Muscle of arm (tissue), 14 donors: ENCODE measurements at places on chromosomes 16 and 17. TPM values are rescaled to one million over a fixed set of nuclear protein-coding genes. Genes with fewer than 3 reads are reported as not detected.

The TSPOAP1 gene
- 2.9 TPM for polyA plus RNA-seq

The HSD3B7 gene
- 9.0 TPM for polyA plus RNA-seq

The DNAI2 gene
- polyA plus RNA-seq, result not detected

The BCL6B gene
- 16.2 TPM for polyA plus RNA-seq

The WSCD1 gene
- polyA plus RNA-seq, result 36.7 TPM

The LRRC75A gene
- 5.8 TPM for polyA plus RNA-seq

The KCNH4 gene
- polyA plus RNA-seq, result 0.07 TPM

The MT1H gene
- polyA plus RNA-seq, result 179 TPM

GRCh38 chr17:32551186-32551955 is 64.6 kb downstream of the CDK5R1 start:
- no peak for DNase-seq

- no peak for DNase-seq
Observed at GRCh38 chr16:5386989-5387388, 289.4 kb upstream of the EEF2KMT start.

GRCh38 chr17:78356101-78356713 is 3.7 kb downstream of the SOCS3 start:
- DNase-seq, result no peak

- no peak for DNase-seq
Observed at GRCh38 chr16:53458635-53459034, 24.4 kb downstream of the RBL2 start.

- DNase-seq, result no peak
Observed at GRCh38 chr17:2343421-2343820, 6.1 kb downstream of the SGSM2 start.

DNA sequence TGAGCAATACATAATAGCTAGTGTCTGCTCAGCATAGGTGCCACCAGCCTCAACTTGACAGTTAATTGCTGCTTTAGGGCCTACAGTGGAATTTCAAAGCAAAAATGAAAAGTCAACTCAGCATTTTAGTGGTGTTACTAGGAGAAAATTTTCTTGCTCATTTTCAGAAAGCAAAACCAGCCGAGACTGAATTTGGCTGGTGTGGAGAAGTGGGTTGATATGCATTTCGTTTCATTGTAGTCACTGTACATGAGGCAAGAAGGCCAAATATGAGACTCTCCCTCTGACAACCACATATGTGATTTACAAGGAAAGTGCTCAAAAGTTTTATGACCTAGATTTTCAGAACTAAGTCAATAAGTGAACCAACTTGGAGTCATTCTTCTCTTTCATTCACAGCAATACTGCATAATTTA is 54.0 kb downstream of the DUSP14 start:
- DNase-seq, result no peak

DNA sequence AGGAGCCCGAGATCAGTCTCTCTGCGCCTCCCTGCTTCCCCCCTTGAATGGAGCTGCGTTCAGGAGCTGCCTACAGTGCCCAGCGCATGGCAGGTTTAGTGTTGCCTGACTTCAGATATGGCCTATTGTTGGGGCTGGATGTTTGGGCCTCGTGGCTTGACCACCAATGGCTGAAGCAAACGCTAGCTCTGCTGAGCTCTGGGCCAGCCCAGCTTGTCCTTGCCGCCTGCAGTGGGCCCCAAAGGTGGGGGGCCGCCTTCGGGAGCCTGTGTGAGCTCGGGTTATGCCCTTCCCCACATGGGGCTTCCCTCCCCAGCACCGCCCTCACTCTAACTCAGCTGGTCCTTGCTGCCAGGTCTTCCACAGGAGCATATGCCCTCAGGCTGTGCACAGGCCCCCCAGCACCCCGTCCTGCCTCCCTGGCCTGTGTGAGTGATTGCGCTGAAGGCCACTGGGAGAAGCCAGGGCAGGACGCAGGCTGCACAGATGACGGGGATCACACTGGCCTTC is 2.0 kb upstream of the METTL26 start:
- DNase-seq, result no peak

GRCh38 chr17:33983824-33984574 is 271.1 kb upstream of the CCL2 start:
- DNase-seq, result no peak

DNA sequence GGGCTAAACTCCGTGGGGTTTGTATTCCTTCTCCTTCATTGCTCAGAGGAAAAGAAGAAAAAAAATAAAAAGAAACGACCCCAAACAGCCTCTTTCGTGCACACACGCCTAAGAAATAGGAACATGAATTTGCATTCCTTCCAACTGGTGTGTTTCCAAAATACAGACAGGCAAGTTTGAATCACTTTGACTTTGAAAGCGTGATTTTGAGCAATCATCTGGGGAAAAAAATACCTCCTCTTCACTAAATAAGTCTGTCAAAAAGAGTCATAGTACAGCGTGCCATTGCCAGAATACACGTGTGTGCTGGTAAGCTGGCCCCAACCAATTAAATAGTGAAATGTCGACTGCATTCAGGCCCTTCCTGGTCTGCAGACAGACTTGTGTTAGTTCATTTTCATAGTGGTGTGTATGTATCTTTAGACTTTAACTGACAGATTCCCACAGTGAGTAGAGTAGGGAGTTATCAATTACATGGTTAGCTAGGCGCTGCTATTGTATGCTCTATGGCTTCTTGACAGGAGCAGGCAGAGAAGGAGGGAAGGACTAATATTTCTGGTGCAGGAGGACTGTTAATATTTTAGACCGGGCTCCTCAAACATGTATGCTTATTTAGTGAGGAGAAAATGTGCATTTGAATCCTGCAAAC is 618.3 kb downstream of the MAF start:
- peak; percentile 51 for DNase-seq

- DNase-seq, result peak; percentile 59
Observed at GRCh38 chr17:8225813-8226535, 15.6 kb upstream of the AURKB start.

GRCh38 chr17:78107457-78107856 is 21.1 kb downstream of the TMC6 start:
- no peak for DNase-seq

GRCh38 chr16:4693956-4694641 is 737 bp downstream of the NUDT16L1 start:
- DNase-seq, result no peak

- DNase-seq, result no peak
Observed at GRCh38 chr17:77767148-77767547, 191.4 kb upstream of the TNRC6C start.

GRCh38 chr16:76956841-76957240 is 234.1 kb upstream of the MON1B start:
- no peak for DNase-seq

DNA sequence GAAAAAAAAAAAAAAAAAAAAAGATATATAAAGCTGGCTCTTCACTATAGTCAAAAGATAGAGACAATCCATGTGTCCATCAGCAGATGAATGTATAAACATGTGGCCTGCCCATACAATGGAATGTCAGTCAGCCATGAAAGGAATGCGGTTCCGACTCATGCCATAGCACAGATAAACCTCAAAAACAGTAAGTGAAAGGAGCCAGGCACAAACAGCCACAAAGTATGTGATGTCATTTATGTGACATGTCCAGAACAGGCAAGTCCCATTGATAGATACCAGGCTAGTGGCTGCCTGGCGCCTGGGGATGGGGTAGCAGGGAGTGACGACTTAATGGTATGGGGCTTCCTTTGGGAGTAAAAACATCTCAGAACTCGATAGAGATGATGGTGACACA is 155.7 kb downstream of the CMIP start:
- DNase-seq, result no peak
